ENCODE measurements at places on chromosomes 13 and 19. TPM values are rescaled to one million over a fixed set of nuclear protein-coding genes. Genes with fewer than 3 reads are reported as not detected.

The FUT6 gene
- not detected for total RNA-seq

The NLRP11 gene
- total RNA-seq = not detected

DNA sequence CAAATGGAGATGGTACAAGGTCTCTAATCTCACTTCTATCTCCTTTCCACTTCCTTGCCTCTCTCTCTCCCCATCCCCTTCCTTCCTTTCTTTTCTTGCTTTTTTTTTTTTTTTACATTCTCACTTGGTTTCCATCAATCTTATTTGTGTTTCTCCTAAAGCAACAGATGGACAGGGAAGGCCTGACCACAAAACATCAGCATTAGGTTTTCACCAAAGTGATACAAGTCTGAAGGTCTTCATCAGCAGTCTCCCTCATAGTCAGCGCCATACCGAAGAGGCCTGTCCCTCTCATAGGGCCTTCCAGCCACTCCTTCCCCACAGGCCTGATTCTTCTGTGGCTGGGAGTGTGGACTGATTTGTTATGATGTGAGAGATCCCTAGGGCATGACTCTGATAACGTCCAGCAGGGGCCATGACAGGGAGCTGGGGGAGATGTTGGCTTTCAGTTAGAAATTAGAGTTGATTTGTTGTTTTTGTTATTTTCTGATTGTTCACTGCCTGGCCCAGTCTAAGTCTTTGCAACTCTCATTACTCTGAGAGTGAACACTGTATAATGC is 158.7 kb downstream of the SLC7A1 start:
- no peak overlapping the region for H3K4me3 ChIP-seq
- H3K4me1 ChIP-seq = peaks cover 20% of the 10 kb centered on the region
- no peaks in the 10 kb centered on the region for H3K36me3 ChIP-seq
- DNase-seq = no peak
- H3K27me3 ChIP-seq = no peaks in the 10 kb centered on the region
- H3K27ac ChIP-seq = no peak overlapping the region

DNA sequence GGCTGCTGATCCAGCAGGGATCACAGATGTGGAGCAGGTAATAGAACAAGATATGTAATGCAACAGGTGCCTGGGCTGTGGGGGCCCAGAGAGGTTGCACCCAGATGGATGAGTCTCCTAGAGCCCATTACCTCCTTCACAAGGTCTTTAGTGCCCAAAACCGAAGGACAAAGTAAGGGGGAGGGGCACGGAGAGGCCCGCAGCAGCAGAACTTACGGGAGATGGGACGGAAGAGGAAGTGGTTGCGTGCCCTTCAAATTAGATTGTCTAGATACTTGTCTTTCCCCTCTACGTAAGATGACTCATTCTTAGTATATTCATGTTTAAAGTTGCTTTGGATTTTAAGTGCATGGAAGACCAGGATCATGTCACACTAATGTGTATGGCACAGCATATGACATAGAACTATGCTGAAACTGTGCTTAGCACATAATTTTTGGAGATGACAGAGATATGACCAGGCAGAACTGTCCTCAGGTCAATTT is 5.7 kb upstream of the MRPS31 start:
- H3K4me3 ChIP-seq = no peak overlapping the region
- no peak for DNase-seq
- H3K36me3 ChIP-seq = no peaks in the 10 kb centered on the region
- H3K4me1 ChIP-seq = peaks cover 12% of the 10 kb centered on the region
- H3K27ac ChIP-seq = no peak overlapping the region

DNA sequence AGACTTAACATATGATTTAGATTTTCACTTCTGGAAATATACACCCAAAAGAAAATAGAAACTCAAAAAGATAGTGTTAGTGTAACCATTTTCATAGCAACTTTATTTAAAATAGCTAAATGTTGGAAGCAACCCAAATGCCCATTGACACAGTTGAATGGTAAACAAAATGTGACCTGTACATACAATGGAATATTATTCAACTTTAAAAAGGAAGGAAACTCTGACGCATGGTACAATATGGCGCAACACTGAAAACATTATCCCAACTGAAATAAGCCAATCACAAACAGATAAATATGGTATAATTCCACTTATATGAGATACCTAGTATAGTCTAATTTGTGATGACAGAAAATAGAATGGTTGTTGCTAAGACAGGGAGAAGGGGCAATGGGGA is 1456.1 kb upstream of the MIR17HG start:
- no peak for DNase-seq
- no peaks in the 10 kb centered on the region for H3K36me3 ChIP-seq
- H3K4me1 ChIP-seq = no peaks in the 10 kb centered on the region
- no peak overlapping the region for H3K4me3 ChIP-seq

- H3K36me3 ChIP-seq = peaks cover 7% of the 10 kb centered on the region
- DNase-seq = no peak
- H3K4me3 ChIP-seq = no peak overlapping the region
- no peaks in the 10 kb centered on the region for H3K4me1 ChIP-seq
Observed at GRCh38 chr19:17522988-17523872, 11.8 kb downstream of the PGLS start.

DNA sequence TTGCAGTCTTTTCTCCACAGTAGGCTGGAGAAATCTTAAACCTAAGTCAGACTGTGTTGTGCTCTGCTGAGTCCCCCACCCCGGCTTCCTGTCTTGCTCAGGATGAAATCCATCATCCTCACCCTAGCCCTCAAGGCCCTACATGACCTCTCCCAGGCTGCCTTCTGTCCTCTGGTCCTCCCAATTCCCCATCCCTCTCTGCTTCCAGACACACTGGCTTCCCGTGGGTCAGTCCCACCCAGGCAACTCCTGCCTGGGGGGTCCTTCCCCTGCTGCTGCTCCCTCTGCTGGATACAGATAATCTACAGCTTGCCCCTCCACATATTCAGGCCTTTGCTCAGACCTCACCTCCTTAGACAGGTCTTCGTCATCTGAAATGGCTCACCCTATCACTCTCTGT is 18.4 kb upstream of the CBY2 start:
- no peaks in the 10 kb centered on the region for H3K36me3 ChIP-seq
- no peak overlapping the region for H3K27ac ChIP-seq
- no peaks in the 10 kb centered on the region for H3K27me3 ChIP-seq
- no peaks in the 10 kb centered on the region for H3K4me1 ChIP-seq

DNA sequence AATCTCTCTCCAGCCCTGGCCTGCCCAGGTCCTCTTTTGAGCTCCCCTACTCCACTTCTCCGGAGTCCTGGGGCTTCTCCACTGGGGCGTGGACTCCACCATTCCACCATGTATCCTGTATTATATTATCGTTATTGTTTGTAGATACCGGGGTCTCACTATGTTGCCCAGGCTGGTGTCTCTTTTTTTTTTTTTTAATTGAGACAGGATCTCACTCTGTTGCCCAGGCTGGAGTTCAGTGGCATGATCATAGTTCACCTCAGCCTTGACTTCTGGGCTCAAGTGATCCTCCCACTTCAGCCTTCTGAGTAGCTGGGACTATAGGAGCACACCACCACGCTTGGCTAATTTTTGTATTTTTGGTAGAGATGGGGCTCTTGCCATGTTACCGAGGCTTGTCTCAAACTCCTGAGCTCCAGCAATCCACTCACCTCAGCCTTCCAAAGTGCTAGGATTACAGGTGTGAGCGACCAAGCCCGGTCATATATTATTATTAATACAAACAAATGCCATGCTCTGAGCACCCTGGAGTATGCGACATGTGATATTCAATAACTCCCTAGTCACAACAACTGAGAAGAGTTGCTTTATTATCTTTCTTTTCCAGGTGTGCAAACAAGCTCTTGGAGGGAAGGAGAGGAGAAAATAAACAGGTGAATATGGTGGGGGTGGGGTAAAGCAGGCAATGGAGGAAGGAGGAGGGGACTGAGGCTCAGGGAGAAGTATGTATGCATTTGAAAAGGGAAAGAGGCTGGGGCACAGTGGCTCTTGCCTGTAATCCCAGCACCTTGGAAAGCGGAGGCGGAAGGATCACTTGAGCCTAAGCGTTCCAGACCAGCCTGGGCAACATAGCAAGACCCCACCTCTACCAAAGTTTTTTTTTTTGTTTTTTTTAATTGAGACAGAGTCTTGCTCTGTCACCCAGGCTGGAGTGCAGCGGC is 2.8 kb upstream of the CERS4 start:
- H3K27me3 ChIP-seq = no peaks in the 10 kb centered on the region
- peaks cover 4% of the 10 kb centered on the region for H3K4me1 ChIP-seq
- no peaks in the 10 kb centered on the region for H3K36me3 ChIP-seq
- no peak for DNase-seq
- no peak overlapping the region for H3K27ac ChIP-seq

DNA sequence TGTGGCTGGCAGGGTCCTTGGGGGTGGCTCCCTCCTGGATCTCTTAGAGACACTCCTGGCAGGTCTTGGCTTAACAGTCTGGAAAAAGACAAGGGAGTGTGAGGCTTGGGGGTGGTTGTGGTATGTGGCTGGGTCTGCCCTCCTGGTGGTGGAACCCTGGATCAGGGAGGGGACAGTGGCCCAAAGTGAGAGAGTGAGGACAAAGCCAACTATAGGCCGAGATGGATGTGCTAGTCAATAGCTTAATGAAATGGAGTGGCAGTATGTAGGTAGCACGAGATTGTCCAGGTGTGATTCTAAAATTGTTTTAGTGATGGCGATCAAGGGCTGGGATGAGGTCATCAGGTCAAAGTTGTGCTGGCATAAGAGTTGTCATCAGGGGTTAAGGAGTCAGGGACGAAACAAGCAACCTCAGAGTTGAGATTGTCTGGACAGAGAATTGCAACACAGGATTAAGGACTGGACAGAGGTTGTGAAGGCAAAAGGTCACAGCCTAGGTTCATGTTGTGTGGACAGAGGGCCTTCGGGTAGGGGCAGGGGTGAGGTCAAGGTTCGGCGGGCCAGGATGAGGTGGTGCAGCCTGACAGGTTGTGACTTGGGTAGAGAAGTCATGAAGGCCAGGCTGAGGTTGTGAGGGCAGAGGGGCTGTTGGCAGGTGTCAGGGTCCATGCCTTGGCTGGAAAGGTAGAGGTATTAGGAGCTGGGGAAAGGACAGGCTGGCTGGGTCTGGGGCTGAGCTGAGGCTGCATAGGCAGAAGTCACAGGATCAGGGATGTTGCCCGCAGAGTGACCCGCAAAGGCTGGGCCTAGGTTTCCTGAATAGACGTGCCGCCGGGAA is 4.5 kb upstream of the RASAL3 start:
- no peak for DNase-seq
- H3K4me1 ChIP-seq = peaks cover 11% of the 10 kb centered on the region
- peaks cover 26% of the 10 kb centered on the region for H3K27me3 ChIP-seq
- H3K4me3 ChIP-seq = no peak overlapping the region
- no peaks in the 10 kb centered on the region for H3K36me3 ChIP-seq

DNA sequence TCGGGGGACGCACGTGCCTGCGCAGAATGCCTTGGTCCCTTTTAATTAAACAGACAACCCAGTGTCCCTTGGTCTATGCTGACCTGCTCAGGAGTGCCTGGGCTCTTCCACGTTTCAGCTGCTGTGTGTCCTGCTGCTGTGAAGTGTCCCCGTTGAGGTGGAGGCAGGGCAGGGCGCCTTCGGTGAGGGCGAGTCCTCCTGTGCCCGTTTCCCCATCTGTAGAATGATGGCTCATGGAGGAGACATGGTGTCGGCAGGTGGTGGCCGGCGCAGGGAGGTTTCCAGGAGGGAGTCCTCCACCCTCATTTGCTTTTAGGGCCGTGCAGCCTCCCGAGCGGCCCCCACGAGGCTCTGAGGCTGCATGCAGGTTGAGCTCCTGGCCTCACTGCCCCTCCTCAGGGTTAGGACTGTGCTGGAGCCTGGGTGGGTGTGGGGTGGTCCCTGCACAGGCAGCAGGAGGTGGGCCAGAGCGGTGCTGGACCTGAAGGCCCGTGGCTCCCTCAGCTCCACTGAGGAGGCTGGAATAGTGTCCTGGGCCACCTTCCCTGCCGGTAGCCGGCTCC is 8.8 kb downstream of the STK11 start:
- H3K27me3 ChIP-seq = no peaks in the 10 kb centered on the region
- H3K36me3 ChIP-seq = no peaks in the 10 kb centered on the region
- no peak for DNase-seq
- peak overlapping the region; percentile 97 for H3K27ac ChIP-seq

GRCh38 chr19:10817291-10818038 is 18.5 kb downstream of the TMED1 start:
- peak overlapping the region; percentile 53 for H3K27ac ChIP-seq
- H3K36me3 ChIP-seq = no peaks in the 10 kb centered on the region
- DNase-seq = peak; percentile 47
- no peaks in the 10 kb centered on the region for H3K27me3 ChIP-seq
- H3K4me3 ChIP-seq = peak overlapping the region; percentile 39
- peaks cover 12% of the 10 kb centered on the region for H3K4me1 ChIP-seq
